ENCODE measurements at places on chromosomes 2 and 18.

DNA sequence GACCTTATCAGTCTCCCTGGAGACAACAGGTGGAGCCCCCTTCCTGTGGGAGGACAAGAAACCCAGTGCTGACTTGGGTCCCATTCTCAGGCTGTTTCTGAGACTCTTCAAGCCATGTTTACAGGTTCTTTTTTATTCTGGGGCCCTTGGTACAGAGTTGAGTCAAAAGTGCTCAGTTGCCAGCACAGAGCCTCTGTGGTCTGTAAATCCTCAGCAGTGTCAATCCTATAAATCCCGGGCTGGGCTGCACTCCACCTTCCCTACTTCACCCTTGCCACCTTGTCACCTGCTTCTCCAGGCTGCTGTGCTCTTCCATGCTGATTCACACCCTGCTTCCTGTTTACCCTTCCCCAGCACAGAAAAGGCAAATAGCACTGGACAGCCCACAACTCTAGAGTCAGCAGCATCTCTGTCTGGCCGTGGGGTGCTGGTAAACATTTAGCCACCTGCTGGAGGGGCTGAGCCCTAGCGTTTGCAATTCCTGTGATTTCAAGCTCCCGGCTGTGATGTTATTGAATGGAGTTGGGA is 74.7 kb downstream of the TNFRSF11A start:
- no peak for DNase-seq

- DNase-seq: no peak
Measured at GRCh38 chr2:104078431-104079157, 775.3 kb upstream of the POU3F3 start.

DNA sequence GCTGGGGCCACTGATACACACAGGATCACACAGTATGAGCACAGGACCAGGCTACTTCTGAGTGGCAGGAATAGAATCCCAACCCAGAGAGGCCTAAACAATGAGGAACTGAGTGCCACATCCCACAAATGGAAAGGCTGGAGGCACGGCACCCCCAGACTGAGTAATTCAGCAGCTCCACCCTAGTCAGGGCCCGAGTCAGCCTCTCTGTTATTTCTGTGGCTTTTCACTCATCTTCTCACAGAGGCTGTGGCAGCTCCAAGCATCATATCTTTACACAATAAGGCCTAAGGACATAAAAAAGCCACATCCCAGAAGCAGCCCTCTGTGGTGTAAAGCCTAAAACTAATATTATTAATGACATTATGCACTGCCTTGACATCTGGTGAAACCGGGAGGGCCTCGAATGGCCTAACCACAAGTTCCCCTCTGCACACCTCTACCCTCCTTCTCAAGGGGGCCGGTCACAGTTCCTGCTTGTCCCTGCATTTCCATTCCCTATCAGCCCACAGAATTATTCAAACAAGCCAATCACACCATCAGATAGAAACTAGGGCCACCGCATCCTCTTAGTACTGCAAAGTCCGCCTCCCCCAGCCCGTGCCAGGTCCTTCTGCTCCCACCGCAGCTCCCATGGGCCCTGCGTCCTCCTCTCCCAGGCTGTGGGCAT is 12.5 kb upstream of the MAL start:
- DNase-seq: no peak

DNA sequence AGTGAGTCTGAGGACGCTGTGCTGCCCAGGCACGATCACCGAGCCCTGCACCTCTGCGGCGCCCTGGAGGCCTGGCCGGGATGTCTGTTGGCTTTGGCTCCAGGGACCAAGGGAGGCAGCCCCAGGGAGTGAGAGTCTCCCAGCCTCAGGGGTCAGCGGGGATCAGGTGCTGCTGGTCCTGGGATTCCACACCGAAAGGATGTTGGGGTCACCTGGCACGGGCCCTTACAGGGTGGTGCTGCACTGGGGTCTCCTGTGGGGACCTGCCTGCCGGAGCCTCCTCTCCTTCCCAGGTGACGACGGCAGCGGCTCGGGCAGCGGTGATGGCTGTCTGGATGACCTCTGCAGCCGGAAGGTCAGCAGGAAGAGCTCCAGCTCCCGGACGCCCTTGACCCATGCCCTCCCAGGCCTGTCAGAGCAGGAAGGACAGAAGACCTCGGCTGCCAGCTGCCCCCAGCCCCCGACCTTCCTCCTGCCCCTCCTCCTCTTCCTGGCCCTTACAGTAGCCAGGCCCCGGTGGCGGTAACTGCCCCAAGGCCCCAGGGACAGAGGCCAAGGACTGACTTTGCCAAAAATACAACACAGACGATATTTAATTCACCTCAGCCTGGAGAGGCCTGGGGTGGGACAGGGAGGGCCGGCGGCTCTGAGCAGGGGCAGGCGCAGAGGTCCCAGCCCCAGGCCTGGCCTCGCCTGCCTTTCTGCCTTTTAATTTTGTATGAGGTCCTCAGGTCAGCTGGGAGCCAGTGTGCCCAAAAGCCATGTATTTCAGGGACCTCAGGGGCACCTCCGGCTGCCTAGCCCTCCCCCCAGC is 30.5 kb downstream of the GPC1 start:
- no peak for DNase-seq

GRCh38 chr18:7840411-7840810 is 273.3 kb downstream of the PTPRM start:
- DNase-seq: no peak

DNA sequence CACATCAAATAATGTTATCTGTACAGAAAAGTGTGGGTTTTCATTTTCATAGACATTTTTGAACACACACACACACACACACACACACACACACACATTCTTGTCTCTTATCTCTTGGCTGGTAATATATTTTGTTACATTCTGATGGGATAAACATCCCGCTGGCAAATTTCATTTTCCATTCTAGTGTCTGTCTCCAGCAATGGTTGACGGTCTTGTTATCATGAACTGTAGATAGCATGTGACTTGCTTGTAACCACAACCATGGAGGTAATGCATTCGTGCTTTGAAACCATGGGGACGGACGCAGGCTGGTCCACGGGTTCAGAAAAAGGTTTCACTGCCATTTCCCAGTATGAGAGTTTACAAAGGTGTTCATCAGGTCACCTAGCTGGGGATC is 156.4 kb downstream of the PPP1R1C start:
- no peak for DNase-seq

GRCh38 chr2:80560326-80560725 is 255.8 kb upstream of the LRRTM1 start:
- DNase-seq: no peak

DNA sequence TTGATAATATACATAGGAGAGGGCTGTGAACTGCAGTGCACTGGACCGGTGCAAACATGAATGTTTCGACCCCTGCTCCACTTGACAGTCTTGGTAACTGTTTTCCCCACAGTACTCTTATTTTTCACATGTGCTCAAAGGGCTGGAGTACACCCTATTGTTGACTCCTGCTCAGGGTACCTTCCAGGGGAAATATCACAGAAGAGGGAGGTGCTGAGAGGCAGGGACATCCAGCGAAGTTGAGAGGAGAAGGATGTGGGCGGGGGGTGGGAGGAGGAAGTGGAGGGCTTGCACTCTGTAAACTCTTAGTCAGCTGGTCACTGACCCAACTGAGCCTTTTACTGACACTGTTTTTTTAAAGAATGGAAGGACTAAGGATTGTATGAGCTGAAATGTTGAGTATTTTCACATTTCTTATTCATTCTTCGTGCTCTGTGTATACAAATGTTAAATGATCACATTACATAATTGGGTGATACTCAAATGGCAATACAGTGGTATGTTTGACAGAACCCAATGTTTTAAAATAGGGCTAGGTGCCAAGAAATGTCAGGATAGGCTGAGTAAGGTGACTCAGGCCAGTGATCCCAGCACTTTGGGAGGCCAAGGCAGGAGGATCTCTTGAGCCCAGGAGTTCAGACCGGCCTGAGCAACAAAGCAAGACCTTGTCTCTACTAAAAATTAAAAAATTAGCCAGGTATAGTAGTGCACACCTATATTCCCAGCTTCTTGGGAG is 10.0 kb downstream of the INPP4A start:
- no peak for DNase-seq

DNA sequence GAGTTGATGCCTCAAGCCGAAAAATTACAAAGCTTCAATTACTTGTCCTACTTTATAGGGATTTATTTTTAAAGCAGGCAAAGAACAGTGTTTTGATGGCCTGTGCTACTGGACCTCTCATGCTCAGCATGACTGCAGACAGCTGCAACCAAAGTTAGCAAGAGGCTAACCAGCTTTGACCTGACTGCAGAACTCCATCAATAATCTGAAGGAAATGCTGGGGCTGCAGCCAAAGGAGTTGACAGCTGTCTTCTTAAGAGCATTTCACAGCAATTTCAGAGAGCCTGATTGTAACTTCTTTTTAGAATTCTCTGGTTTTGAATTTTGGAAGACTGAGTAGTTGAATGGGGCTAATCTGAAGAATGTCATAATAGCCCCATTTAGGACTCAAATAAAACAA is 46.5 kb upstream of the SESTD1 start:
- no peak for DNase-seq

- DNase-seq: no peak
Measured at GRCh38 chr2:120637847-120638246, 97.8 kb upstream of the GLI2 start.

GRCh38 chr2:88247531-88247930 is 77.4 kb downstream of the THNSL2 start:
- no peak for DNase-seq

- no peak for DNase-seq
Measured at GRCh38 chr2:50291610-50292009, 740.3 kb downstream of the NRXN1 start.

DNA sequence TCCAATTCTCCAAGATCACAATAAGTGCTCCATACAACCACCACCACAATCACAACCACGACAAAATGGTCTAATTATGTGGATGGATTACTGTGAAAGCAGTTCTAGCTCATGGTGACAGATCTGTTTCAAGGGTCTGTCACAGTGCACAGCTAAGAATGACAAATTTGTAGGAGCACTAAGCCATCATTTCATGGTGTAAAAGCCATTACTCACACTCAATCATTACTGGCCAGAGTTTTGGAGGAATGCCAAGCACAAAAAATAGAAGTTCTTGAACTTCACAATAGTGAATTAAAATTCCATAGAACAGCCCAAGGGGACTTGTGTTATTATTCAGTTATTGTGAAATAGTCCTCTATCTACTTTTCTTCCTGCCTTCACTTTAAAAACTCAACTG is 2.3 kb downstream of the CPS1 start:
- DNase-seq: no peak

DNA sequence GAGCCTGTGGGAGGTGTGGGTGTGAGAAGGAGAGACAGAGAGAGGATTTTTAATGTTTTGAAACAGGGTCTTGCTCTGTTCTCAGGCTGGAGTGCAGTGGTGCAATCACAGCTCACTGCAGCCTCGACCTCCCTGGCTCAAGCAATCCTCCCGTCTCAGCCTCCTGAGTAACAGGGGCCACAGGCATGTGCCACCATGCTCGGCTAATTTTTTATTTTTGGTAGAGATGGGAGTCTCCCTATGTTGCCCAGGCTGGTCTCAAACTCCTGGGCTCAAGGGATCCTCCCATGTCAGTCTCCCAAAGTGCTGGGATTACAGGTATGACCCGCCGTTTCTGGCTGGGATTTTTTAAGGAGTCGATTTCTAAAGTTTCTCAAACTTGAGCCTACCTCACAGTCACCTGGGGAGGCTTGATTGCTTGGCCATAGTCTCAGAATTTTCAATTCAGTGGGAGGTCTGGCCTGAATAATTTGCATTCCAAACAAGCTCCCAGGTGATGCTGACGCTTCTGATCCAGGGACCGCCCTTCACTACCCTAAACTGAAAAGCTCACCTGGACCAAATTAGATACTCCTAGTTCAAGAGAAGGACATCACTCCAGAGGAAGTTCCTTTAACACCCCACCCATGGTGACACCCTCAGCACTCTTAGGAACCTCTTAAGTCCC is 70.8 kb upstream of the SLC1A4 start:
- no peak for DNase-seq

- no peak for DNase-seq
Measured at GRCh38 chr18:44290366-44290977, 390.2 kb upstream of the SETBP1 start.

DNA sequence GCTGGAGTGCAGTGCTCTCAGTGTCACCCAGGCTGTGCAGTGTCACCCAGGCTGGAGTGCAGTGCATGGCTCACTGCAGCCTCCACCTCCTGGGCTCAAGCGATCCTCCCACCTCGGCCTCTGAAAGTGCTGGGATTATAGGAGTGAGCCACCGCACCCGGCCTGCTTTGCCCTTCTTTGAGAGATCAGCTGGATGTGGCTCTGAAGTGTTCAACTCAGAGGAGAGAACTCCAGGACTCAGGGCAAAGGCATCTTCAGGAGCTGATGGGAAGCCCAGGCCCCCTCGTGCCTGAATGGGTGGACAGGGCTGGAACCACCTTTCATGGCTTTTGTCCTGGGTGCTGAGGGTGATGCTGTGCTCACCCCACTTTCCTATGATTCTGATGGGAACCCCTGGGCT is 52.0 kb upstream of the HAAO start:
- DNase-seq: no peak

DNA sequence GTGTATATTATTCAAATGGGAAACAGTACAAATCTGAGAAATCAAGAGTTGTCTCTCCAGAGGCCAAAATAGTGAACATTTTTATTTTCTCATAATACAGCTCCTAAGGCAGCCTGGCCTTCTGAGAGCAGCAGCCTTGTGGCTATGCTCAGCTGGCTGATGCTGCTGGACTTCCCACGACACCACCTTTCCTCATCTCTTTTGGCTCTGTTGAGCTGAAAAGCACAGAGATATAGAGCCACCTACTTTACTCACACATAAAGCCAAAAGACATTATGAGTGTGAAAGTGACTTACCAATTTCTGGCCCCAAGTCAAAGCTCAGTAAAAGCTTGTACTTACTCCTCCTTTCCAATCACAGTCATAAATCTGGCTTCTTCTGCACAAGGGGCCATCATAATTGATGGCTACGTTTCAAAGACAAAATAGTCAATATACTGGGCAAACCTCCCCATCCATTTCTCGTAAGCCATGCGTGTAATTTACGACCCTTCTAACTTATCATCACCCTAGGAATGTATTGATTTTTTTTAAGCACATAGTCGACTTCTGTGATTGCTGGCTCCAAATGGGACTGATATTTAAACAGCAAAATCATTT is 18.6 kb upstream of the REG3A start:
- no peak for DNase-seq

DNA sequence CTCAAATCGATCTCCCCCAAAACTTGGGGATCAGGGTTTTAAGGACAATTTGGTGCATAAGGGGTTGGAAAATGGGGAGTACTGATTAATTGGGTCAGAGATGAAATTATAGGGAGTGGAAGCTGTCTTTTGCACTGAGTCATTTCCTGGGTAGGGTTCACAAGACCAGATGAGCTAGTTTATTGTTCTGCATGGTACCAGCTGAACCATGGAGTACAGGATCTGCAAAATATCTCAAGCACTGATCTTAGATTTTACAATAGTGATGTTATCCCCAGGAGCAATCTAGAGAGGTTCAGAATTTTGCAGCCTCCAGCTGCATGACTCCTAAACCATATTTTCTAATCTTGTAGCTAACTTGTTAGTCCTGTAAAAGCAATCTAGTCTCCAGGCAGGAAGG is 73.1 kb downstream of the CPO start:
- no peak for DNase-seq

Data from effector memory CD8-positive, alpha-beta T cell (primary cell).